NCI-H446 (cell line): ENCODE measurements at places on chromosomes 7 and 10.

- DNase-seq: no peak
Measured at GRCh38 chr10:5476918-5477525, 22.3 kb downstream of the CALML5 start.

GRCh38 chr7:108097703-108098102, 32.5 kb downstream of the LAMB4 start:
- DNase-seq: no peak

- DNase-seq: no peak
Measured at GRCh38 chr10:53153831-53154230, 381.2 kb upstream of the MBL2 start.

- DNase-seq: no peak
Measured at GRCh38 chr7:108167460-108167859, 37.3 kb upstream of the LAMB4 start.

- DNase-seq: no peak
Measured at GRCh38 chr10:132535065-132535651, 2.4 kb upstream of the INPP5A start.

DNA sequence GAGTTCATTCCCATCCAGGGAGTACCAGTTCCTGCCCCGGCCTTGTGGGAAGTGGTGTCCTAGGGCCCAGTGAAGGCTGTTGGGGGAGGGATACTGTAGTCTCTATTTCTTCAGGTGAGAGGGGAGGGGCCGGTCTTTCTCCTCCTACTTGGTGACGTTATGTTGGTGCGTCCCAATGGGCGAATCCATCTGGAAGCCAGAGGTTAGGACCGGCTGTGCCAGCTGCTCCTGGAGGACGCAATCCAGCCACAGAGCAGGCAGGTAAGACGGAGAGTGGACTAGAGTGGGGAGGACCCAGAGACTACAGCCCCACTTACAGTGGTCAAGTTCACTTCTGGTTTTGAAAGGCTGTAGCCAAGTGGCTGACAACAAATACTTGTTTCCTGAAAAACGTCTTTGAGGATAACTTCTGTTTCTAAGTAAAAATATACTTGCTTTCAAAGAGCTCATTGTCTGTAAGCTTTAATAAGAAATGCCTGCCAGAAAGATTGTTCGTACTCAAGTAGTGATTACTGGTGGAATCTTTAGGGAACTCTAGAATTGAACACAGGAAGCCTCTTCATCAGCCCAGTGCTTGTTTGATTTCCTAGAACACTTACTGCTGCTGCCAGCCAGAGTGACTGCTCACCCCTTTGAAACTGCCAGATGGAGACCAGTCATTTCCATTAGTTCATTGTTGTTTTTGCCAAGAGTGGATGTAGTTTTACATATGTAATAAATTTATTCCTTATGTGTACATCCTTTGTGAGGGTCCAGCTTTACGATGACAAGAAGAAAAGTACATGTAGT, 25.4 kb downstream of the RBM33 start:
- DNase-seq: peak; percentile 21

- DNase-seq: no peak
Measured at GRCh38 chr7:142964502-142965246, 2.5 kb upstream of the KEL start.

DNA sequence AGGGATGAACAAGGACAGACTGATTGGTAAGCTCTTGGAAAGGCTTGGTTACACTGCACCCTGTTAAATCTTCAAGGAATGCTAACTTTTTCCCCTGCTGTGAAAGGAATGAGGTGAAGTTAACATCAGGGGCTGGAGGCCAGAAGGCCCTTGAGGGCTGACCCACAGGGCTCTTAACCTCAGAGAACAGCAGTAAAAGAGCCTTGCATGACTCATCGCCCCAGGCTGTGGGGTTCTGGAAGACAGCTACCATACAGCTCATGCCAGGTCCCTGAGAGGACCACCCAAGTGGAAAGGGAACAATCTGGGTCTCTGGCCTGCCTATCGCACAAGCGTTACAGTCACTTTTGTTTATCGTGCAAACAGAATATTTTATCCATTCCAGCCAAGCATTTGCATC, 54.4 kb downstream of the CYP2C9 start:
- no peak for DNase-seq

DNA sequence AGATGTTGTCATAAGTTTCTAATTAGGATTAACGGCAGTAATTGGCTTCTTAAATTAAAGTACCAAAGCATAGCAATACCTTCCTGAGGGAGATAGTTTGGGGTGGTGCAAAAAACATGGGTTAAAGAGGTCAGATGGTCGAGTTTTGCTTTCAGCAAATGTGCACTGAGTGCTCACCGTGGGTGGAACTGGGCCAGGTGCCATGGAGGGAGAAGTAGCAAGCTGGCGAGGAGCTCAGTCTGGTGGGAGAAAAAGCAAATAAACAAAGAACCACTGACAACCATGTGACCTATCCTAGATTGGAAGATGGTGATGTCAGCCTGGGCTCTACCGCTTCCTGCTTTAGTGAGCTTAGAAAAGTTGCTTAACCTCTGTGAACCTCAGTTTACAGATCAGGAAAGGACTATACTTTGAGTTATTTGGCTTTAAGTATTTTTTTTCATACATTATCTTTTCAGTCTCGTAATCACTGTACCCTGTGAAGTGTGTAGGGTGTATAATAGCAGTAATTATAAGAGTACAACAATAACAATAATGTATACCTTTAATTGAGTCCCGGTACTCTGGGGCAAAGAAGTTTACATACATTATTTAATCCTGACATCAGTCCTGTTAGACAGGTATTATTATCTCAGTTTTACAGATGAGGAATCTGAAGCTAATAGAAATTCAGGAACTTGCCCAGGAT, 69.0 kb upstream of the PDCD4 start:
- DNase-seq: peak; percentile 46

GRCh38 chr7:35720032-35720431, 25.1 kb upstream of the HERPUD2 start:
- DNase-seq: no peak

- no peak for DNase-seq
Measured at GRCh38 chr7:52273685-52274610, 761.5 kb upstream of the POM121L12 start.

- no peak for DNase-seq
Measured at GRCh38 chr10:28669227-28670173, 7.8 kb upstream of the BAMBI start.

GRCh38 chr10:92756201-92757065, 66.7 kb downstream of the HHEX start:
- DNase-seq: no peak

DNA sequence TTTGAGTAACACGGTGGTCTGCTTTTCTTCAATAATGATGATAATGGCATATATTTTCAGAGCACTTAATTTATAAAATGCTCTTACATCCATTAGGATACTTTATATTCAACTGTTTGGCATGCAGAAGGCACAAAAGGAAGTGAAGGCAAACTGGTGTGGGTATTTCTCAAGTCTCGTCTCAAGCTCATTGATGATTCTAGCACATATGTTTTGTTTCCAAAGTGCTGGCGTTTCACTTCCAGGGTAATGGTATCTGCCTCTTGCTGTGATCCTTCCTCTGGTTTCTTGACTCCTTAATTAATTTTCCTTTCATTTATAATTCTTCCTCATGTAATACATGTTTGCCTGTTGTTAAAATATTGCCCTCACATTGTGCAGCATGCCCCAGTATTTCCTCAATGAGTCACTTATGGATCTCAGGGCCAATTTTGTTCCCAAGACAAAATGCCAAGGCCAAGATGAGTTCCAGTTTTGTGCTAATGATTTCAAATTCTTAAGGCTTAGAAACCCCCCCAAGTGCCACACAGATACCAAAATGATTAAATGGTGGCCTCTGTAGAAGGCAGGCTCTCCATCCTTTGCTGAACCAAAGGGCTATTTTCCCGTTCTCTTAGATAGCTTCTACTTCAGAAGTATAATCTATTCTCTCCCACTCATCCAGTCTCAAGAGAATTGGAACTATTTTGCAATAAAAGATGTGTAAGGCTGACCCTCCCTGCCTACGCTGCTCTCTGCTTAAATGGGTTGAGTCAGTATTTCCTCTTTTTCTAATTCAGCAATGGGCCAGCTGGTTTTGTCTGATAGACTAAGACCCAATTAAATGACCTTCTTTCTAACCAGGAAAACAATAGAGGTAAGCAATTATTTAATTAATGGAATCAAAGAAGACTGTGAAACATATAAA, 171.2 kb downstream of the ZNF365 start:
- DNase-seq: no peak

- no peak for DNase-seq
Measured at GRCh38 chr10:75508239-75508813, 76.9 kb downstream of the LRMDA start.

DNA sequence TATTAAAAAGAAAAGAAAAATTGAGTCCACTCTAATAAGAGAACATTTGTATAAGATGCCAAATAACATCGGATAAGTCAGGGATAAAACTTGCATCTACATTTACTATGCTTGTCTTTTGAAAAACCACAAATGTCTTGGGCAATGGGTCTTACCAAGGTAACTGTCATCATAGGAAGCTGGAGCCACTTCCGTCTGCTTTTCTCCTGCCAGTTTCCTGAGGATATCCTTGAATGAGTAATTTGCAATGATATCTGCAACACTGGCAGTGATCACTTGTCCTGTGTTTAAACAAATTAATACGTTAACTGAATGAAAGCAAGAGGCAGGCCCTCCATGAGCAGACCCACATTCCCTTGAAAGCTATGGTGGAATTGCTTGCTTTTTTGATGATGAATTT, 47.3 kb downstream of the ITGA8 start:
- no peak for DNase-seq

DNA sequence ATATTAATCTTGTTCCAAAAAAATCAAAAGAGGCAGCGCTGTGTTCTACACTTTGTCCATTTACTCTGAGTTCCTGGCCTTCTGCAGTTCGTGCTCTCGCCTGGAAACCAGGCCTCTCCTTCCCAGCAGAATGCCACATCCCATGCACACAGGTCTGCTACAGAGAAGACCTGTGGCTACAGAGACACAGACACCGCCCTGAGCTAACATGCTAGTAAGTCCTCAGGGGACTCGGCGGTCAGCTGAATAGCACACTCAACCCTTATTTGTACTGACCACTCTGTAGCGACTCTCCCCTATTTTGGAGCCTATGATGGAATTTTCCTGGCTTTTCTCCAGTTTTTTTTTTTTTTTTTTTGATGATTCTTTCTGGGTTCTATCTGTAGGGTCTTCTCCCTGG, 12.8 kb downstream of the CREB3L2 start:
- DNase-seq: no peak
